ENCODE measurements at places on chromosomes 7 and 10. TPM values are rescaled to one million over a fixed set of nuclear protein-coding genes. Genes with fewer than 3 reads are reported as not detected.
A peak's percentile ranks its signal among the peaks of the same experiment; 100 is the strongest.

DNA sequence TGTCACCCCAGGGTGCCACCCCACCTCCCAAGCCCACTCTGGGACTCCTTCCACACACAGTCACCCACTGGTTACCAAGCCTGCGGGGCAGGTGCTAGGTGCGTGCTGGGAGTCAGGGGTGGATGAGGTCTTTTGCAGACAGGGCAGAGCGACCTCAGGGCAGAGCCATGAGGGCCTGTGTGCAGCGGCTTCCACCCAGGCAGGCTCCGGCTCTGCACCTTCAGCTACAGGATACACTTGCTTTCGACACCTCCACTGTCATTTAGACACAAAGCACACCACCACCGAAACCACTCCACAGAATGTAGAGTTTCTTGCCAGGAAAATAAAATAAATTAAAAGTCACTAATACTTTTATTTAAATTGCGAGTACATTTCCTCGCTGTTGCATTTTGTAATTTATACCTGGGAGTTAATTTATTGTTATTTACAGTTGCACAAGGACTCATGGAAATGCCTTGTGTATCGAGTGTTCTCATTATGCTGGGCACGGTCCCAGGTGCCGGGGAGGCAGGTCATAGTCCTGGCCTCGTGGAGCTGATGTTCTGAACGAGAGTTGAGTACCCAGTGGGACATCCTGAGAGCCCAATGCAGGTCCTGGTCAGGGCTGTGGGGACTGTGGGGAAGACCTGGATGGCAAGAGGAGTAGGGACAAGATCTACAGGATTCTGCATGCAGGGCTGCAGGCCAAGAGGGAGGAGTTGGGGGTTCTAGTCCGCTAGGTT lies 127.8 kb downstream of the CUX1 start:
- DNase-seq, result no peak

DNA sequence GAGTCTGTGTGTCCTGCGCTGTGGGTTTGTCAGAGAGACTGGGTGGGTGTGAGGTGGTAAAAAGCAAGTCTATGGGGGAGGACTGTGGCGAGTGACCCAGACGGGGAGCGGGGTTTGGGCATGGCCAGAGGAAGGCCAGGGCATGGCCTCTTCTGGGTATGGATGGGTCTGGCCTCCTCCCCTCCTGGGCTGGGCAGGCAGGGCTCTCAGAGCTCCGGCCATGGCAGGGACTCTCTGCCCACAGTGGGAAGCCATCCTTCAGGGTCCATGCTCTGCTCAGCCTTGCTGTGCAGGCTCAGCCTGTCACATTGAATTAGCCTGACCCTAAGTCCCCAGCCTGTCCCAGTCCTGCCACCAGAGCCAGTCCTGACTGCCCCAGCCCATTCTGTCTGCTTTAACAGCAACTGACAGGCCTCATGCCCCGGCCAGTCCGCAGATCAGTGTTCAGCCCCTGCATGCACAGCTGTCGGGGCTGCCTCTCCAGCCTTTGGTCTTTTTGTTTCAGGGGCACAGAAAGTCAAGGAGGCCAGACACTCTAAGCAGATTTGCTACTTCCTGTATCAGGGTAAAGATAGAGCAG lies 7.9 kb downstream of the ANTXRL start:
- peak; percentile 71 for DNase-seq

DNA sequence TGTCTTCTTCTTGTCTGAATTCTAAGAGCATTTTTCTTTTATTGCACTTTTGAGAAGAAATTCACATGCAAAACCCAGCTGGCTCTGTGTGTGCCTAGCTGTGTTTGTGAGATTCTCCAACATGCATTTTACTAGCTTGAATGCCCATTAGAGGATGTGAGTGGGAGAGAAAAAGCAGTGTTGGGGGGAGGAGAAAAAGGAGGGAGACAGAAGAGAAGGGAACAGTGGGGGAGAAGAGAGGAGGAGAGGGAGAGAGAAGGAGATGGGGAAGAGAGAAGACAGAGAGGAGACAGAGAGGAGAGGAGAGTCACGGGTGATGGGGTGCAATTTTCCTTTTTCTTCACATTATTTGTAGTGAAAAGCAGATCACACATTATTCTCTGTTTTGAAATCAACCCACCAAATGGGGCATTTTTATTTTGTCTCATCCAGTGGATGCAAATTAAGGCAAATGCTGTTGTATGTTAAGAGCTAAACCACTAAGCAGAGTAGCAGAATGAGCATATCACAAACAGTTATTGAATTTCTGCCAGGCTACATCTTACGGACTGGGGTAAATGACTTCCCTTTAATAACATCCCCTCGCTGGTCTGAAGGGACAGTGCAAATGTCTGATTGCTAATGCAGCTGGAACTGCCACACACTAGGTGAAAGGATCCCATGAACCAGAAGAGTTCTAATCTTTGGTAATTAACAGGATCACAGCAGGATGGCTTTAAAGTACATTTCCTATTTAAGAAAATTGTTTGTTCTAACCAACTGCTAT lies 849 bp downstream of the LRRN3 start:
- no peak for DNase-seq

GRCh38 chr7:106196460-106197021 lies 84.4 kb upstream of the SYPL1 start:
- no peak for DNase-seq

DNA sequence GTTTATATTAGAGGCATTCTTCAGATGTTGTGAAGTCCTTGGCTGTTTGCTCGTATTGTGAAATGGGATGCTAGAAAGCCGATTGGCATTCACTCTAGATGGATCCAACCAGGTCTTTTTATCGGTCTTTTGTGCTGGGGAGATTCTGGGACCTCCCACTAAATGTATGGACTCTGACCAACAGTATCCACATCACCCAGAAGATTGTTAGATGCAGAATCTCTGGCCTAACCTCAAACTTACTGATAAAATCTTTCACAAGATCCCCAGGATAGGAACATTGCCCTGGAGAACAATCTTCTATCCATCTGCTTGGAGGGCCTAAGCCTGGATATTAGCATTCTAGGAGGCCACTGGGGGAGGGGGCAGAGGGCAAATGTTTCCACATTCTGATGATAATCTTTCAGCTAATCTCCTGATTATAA lies 160.9 kb downstream of the PLXDC2 start:
- DNase-seq, result no peak

- DNase-seq, result no peak
Measured at GRCh38 chr10:110612087-110612486, 32.0 kb upstream of the RBM20 start.

DNA sequence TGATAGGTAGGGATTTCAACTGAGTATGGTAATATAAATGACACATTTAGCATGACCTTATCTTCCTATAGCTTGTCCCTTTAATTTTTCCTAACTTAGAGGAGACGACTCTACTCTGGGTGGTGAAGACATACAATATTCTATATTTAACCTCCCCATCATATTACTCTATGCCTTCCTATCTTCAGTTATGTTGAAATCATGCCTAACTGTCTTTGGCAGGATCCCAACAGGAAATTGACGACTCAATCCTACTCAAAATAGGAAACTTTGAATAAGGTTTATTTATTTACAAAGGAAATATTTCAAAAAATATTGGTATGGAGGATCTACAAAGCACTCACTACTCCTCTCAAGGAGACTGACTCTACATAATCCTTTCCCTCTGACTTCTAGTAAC lies 24.1 kb upstream of the SEMA3A start:
- no peak for DNase-seq

DNA sequence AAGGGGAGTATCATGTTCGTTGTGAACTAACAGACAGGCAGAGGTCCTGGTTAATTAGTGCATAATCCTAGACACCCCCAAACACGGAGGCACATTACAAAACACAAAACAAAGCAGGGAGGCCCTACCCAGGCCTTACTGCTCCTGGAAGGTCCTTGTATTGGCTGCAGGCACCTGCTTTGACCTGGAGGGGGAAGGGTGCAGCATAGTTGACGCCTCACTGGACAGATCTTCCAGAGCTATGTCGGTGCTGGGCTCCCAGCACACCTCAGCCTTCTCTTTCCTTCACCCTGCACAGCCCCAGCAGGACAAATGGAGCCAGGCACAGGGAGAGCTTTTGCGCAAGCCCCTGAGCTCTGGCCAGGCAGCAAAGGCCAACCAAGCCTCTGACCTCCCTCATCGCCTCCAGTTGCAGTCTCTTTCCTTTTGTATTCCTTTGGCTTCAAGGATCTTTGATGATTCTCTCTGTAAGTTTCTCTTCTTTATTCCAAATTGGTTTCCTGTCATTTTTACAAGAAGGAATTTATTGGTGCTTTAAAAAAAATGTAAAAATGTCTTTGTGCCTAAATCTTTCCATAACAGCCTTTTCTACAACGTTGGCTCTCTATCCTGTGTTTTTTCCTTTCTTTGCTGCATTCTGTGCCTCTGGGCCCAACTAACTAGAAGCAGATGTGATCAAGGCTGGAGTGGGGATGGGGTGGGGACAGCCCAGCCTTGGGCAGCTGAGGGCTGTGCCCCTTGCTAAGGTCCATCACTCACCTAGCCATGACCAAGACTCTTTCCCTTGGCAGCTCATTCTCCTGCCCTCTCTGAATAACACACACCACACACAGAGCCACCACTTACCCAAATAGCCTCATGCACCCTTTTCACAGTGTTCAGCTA lies 317.1 kb upstream of the NPVF start:
- no peak for DNase-seq

- no peak for DNase-seq
Measured at GRCh38 chr7:140512317-140513000, 33.2 kb upstream of the MKRN1 start.

Gene LBX1
- total RNA-seq, result 0.13 TPM

Gene MYO3A
- total RNA-seq, result not detected

Gene RNLS
- 10.4 TPM for total RNA-seq
